ENCODE measurements at places on chromosomes 4 and X.

- no peak for DNase-seq
Measured at GRCh38 chr4:53633608-53634007, 42.3 kb upstream of the LNX1 start.

- no peak for DNase-seq
Measured at GRCh38 chrX:68112321-68112720, 321.0 kb downstream of the OPHN1 start.

DNA sequence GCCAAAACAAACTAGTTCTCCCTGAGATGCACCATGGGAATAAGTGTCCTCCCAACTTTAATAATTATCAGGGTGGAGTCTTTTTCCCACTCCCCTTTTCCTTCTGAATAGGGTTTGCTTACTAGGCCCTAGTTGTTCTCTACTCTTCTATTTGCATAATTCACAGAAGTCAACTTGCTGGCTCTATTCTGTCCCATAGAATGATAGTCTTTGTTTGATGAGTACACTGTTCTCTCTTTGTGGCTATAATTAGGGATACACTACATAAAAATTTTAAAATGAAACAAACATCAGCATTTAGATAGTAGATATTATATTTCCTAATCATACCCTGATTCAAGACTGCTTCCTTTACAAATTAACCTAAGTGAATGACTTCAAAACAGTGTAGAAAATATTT, 10.3 kb downstream of the PDHA2 start:
- DNase-seq = no peak

GRCh38 chr4:94516067-94516466, 64.3 kb downstream of the PDLIM5 start:
- DNase-seq = no peak

GRCh38 chr4:104596189-104596588, 101.5 kb upstream of the CXXC4 start:
- no peak for DNase-seq

DNA sequence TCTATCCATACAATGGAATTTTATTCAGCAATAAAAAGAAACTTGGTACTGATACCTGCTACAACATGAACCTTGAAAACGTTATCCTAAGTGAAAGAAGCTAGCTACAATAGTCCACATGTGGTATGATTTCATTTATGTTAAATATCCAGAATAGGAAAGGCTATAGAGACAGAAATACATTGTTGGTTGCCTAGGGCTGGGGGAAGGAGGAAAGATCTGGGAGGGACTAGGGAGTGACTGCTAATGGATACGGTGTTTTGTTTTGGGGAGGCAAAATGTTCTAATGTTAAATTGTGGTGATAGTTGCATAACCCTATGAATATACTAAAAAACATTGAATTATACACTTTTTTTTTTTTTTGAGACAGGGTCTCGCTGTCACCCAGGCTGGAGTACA, 141.1 kb upstream of the ARX start:
- no peak for DNase-seq

- no peak for DNase-seq
Measured at GRCh38 chr4:105234582-105234981, 87.9 kb downstream of the TET2 start.

DNA sequence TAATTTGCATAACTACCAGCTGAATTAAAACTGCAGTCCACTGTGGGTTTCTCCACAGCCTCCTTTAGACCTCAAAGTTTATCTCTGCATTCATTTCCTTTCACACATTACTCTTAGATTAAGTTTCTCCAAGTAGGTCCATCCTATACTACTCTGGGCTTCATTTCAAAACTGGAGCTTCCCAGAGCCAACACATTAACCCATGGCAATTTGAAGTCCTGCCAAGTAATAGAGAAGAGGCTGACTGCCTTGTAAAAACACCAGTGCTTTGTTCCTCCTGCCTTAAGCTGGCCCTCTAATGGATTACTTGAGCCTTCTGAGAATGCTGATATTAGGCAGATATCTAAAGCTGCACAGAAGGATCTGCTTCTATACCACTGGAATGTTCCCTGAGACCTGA, 997.2 kb upstream of the SLIT2 start:
- no peak for DNase-seq

DNA sequence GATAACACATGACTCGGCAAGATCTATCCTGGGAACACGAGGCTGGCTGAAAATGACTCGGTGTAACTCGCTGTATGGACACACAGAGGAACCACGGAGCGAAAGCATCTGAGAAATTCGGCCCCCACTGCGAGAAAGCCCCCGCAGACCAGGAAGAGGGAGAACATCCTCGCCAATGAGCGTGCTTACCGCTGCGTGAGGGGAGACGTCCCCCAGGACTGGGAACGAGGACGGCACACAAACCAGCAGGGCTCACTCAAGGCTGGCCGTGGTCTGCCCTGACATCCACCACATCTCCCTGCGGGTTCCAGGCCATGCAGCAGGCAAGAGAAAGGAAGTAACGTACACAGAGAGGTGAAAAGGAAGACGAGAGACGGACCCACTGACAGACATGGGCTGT, 17.6 kb upstream of the GTPBP6 start:
- DNase-seq = no peak

GRCh38 chrX:109199726-109200125, 282.2 kb downstream of the GUCY2F start:
- no peak for DNase-seq

DNA sequence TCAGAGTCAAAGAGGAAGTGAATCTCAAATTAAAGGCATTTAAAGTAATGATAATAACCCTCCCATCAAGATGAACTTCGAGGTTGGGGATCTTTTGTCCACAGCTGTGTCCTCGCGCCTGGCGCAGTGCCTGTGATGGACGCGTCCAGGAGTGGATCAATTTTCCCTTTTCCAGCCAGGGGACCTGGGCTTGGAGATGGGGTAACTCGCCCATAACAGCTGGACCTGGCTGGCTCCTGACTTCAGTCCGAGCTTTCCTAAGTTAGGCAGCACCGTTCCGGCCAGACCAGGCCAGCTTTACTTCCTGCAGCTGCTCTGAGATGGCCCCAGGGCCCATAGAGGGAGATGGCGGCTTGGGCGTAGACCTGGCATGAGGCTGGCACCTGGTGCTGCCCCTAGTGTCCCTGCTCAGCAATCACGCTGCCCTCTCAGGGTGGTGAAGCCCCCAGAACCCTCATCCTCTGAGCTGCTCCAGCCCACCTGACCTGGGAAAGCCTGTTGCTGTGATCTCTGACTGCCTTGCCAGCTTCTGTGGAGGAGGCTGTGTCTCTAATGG, 23.9 kb downstream of the ADRA2C start:
- no peak for DNase-seq

- DNase-seq = no peak
Measured at GRCh38 chr4:53348046-53348445, 17.8 kb downstream of the SCFD2 start.
